ENCODE measurements at places on chromosomes 13 and 19.
A peak's percentile ranks its signal among the peaks of the same experiment; 100 is the strongest.

DNA sequence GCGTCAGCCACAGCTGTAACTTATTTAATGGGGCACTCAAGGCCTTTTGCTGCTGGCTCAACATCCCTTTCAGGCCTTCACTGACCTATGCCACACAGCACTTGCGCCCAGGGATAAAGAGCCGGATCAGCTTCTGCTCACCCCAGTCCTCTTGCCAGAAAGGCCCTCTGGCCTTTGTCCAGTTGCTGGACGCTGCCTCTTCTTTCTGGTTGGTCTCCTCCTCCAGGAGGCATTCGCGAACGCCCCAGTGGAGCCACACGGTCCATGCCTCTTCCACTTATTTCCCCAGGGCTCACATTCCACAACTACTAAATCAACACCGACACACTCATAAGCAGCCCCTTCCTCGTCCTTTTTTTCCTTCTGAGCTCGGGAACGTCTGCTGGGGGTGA is 3.7 kb upstream of the ZNF329 start:
- H3K36me3 ChIP-seq, result no peaks in the 10 kb centered on the region
- peak; percentile 78 for DNase-seq

GRCh38 chr13:25489238-25489637 is 117.5 kb downstream of the ATP8A2 start:
- no peaks in the 10 kb centered on the region for H3K36me3 ChIP-seq
- DNase-seq, result peak; percentile 12
- no peaks in the 10 kb centered on the region for H3K4me1 ChIP-seq
- no peak overlapping the region for H3K4me3 ChIP-seq
- H3K27ac ChIP-seq, result no peak overlapping the region
- peaks cover 29% of the 10 kb centered on the region for H3K27me3 ChIP-seq

DNA sequence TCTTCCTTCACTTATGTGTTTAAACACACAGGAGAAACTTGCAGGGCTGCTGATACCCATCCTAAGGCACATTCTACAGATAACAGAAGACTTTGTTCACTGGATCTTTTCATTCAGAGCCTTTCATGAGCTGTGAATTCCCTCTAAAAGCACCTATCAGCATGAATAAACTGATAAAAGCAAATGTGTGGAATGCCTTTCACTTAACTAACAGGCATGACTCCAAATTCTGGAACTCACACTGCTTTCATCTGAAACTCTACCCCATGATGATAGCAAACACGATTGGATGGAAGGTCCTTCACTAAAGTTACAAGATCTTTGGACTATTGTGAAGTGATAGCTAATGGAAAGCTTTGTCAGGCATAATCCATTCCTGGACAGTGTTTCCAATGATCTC is 457.3 kb downstream of the EFNB2 start:
- H3K4me3 ChIP-seq, result no peak overlapping the region
- no peaks in the 10 kb centered on the region for H3K27me3 ChIP-seq
- no peak overlapping the region for H3K27ac ChIP-seq
- no peaks in the 10 kb centered on the region for H3K36me3 ChIP-seq
- H3K4me1 ChIP-seq, result peaks cover 3% of the 10 kb centered on the region

GRCh38 chr19:56927791-56928207 is 87.3 kb upstream of the PEG3 start:
- H3K27me3 ChIP-seq, result no peaks in the 10 kb centered on the region
- no peak overlapping the region for H3K4me3 ChIP-seq
- H3K36me3 ChIP-seq, result no peaks in the 10 kb centered on the region

DNA sequence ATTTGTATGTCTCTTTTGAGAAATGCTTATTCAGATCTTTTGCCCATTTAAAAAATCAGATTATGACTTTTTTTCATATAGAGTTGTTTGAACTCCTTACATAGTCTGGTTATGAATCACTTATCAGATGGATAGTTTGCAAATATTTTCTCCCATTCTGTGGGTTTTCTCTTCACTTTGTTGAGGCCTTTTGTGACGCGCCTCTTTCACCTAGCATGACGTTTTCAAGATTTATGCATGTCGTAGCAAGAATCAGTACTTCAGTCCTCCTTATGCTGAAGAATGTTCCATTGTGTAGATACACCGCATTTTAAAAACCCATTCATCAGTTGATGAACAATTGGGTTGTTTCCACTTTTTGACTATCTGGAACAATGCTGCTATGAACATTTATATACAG is 13.4 kb downstream of the PABPC3 start:
- no peaks in the 10 kb centered on the region for H3K36me3 ChIP-seq
- DNase-seq, result no peak
- no peak overlapping the region for H3K27ac ChIP-seq
- H3K4me3 ChIP-seq, result no peak overlapping the region

DNA sequence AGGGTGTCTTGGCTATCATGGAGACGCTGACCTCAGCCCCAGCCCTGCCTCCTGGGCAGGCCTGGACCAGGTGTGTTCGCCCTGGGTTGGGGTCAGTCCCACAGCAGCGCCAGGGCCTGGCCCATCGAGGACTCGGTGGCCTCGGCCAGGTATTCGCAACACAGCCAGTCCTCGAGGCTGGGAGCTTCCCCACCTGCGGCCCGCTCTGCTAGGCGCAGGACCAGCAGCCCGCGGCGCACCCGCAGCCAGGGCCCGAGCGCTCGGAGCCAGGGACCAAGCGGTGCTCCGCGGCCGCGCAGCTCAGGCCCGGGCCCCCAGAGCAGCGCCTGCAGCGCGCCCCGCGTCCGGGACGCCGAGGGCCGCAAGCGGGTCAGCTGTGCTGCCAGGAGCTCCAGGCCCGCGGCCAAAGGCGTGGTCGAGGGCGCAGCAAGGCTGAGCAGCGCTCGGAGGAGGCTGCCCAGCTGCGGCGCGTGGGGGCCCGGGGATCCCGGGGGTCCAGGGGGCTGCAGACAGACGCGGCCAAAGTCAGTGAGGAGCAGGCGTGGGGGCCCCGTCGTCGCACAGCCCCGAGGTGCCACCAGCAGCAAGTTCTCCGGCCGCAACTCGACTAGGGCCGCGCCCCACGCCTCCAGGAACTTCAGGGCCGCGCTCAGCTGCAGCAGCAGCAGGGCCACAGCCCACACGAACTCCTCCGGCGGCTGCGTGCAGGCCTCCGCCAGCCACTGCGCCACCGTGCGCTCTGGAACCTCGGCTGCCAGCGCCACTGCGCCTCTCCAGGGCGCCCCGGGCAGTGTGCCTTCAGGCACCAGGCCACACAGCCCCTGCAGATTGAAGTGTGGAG is 6.2 kb downstream of the PEAK3 start:
- H3K27ac ChIP-seq, result peak overlapping the region; percentile 49
- peak overlapping the region; percentile 2 for H3K4me3 ChIP-seq
- peak; percentile 63 for DNase-seq

DNA sequence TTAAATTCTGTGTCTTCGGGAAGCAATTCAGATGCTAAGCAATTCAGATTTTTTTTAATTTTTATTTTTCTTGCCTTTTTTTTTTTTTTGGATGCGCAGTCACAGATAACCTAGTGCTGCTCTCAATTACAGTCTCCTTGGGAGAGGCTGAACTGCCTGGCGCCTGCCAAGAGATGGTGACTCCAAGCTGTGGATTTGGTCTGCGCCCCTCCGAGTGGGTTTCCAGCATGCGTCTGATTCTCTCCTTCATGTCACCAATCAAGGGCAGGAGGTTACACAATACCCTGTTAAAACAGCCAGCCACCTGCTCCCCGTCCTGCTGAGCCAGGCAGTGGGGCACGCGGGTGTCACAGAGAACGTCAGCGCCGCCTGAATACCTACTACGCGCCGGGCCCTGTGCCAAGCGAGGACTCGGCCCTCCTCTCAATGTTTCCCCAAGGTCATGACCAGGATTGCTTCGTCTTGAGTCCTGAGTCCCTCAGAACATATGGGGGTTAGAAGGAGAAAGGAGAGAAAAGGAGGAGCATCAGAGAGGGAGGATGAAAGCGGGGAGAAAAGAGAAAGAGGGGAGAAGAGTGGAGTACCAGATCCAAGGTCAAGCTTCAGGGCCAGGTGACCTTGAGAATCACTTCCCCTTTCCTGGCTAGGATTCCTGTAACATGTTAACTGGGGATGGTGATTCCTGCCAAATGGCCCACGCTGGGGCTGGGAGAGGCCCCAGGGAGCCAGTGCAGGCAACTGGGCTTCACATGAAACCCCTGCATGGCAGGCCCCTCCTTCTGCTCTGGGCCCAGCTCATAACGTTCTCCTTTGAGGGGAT is 213.6 kb downstream of the URI1 start:
- no peaks in the 10 kb centered on the region for H3K4me1 ChIP-seq
- no peak for DNase-seq
- peaks cover 52% of the 10 kb centered on the region for H3K27me3 ChIP-seq
- no peak overlapping the region for H3K4me3 ChIP-seq
- H3K36me3 ChIP-seq, result no peaks in the 10 kb centered on the region

- H3K4me3 ChIP-seq, result no peak overlapping the region
- H3K27ac ChIP-seq, result no peak overlapping the region
- H3K4me1 ChIP-seq, result no peaks in the 10 kb centered on the region
- H3K27me3 ChIP-seq, result no peaks in the 10 kb centered on the region
Observed at GRCh38 chr19:28019901-28020300, 1193.0 kb downstream of the UQCRFS1 start.

DNA sequence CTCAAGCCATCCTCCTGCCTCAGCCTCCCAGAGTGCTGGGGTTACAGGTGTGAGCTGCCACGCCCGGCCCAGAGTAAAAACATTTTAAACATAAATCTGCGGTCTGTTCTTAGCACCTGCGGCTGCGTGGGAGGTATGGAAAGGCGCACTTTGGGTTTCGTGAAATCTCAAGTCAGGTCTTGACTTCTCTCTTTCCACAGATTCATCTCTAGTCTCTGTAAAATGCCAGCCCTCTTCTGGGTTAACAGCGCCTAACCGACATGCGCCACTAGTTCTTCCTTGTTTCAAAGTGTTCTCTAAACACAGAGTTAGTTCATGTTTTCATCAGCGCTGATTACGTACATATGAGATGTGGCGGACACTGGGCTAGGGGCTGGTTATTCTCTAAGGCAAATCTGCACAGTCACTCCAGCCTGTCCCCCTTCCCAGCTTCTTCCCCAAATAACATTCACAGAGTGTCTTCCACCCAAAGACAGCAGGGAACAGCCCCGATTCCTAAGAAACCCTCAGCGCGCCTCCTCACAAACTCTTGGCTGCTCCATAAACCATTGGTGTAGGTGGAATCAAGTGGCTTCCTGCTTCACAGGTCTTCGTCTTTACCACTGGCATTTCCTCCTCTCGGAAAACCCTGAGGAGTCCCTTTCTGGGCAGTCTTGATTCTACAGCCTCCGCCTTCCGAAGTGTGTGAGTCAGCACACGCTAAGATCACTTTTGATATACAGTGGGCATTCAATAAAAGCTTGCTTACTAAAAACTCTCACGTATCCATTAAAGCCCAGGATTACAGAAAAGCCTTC is 1.4 kb downstream of the PARP4 start:
- H3K36me3 ChIP-seq, result peaks cover 2% of the 10 kb centered on the region
- peak; percentile 53 for DNase-seq
- peak overlapping the region; percentile 95 for H3K27ac ChIP-seq

GRCh38 chr13:52599848-52600603 is 42.2 kb upstream of the HNRNPA1L2 start:
- peak overlapping the region; percentile 76 for H3K27ac ChIP-seq
- DNase-seq, result peak; percentile 81
- H3K27me3 ChIP-seq, result no peaks in the 10 kb centered on the region
- peaks cover 9% of the 10 kb centered on the region for H3K4me1 ChIP-seq
- H3K4me3 ChIP-seq, result peak overlapping the region; percentile 67

DNA sequence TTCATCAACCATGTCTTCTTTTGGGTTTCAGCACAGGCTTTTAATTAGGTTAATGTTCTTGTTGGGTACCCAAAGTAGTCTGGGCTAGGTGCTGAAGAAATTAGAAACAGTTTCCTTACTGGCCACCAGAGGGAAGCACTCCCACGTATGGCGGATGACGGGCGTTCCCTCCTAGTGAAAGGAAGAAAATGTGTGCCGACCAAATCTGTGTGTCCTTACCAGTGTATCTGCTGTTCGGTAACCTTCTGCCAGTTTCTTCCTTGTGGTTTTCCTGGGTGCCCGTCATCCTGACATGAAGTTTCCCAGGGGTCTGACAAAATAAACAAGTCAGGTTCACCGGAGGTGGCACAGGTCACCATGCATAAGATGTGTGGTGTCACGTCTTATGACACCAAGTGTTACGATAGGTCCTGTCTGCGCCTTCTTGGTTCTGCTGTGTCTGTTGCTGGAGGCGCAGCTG is 6.0 kb upstream of the WDR88 start:
- H3K27ac ChIP-seq, result no peak overlapping the region
- peaks cover 47% of the 10 kb centered on the region for H3K36me3 ChIP-seq
- no peak overlapping the region for H3K4me3 ChIP-seq
- H3K27me3 ChIP-seq, result no peaks in the 10 kb centered on the region
- DNase-seq, result peak; percentile 85
- no peaks in the 10 kb centered on the region for H3K4me1 ChIP-seq

DNA sequence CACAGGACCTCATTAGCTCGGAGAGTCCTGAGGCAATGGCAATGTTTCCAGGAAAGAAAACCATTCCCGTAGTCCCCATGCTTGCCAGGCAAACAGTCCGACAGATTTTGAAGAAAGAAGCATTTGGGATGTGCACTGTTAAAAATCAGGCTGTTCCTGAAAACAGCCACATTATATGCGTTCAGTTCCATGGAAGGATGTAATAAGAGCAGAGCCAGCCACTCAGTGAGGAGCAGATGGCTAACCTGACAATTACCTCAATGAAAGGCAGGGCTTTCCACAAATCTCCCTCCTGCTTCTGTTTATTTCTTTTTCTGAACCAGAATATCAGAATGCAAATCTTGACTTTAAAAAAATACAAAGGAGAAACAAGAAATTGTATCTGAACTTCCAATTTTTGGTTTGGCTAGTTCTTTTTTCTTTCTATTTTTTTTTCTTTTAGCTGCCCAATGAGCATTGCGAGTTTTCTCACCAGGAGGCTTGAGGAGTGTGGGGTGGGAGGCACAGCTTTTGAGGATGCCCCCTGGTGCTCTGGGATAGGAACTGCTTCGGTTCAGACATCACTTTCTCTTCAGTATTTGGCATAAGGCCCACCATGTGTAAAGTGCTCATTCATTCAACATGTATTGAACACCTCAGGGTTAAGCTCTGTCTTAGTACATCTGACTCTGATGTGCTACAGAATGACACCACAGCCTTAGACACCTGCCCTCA is 124.2 kb downstream of the TBC1D4 start:
- no peak overlapping the region for H3K4me3 ChIP-seq
- no peak overlapping the region for H3K27ac ChIP-seq
- H3K36me3 ChIP-seq, result peaks cover 24% of the 10 kb centered on the region
- DNase-seq, result no peak
- no peaks in the 10 kb centered on the region for H3K27me3 ChIP-seq

- H3K36me3 ChIP-seq, result peaks cover 20% of the 10 kb centered on the region
- H3K27ac ChIP-seq, result peak overlapping the region; percentile 94
- no peak for DNase-seq
- no peaks in the 10 kb centered on the region for H3K27me3 ChIP-seq
- H3K4me1 ChIP-seq, result peaks cover 9% of the 10 kb centered on the region
Observed at GRCh38 chr19:49453757-49454240, 774 bp downstream of the ALDH16A1 start.

DNA sequence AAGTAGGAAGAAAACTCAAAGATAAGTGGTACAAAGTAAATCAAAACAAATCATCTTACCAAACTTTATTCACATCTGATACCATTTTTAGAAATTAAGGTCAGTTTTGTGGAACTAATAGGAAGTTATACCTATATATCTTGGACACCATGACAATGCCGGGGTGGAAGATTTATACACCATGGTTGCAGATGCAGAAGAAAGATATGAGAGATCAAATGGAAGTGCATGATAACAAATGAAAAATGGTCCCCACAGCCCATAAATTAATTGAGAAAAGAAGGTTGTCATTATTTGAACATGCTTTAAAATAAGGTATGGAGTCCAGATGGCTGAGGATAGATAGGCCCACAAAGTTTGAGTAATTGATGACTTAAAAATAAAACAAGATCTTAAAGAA is 276.8 kb downstream of the TSHZ3 start:
- H3K27ac ChIP-seq, result no peak overlapping the region
- no peaks in the 10 kb centered on the region for H3K36me3 ChIP-seq
- DNase-seq, result no peak
- peaks cover 37% of the 10 kb centered on the region for H3K27me3 ChIP-seq

GRCh38 chr13:53207556-53207955 is 178.9 kb downstream of the OLFM4 start:
- H3K27ac ChIP-seq, result no peak overlapping the region
- H3K4me1 ChIP-seq, result no peaks in the 10 kb centered on the region
- no peaks in the 10 kb centered on the region for H3K36me3 ChIP-seq
- H3K27me3 ChIP-seq, result no peaks in the 10 kb centered on the region
